NCI-H1694 treated with DMSO at 0.1 percent for 48 hours (cell line): ENCODE measurements at places on chromosomes 2 and 18.

- DNase-seq, result peak; percentile 1
These were observed 8.1 kb downstream of the SP9 start for GRCh38 chr2:174342686-174343342.

DNA sequence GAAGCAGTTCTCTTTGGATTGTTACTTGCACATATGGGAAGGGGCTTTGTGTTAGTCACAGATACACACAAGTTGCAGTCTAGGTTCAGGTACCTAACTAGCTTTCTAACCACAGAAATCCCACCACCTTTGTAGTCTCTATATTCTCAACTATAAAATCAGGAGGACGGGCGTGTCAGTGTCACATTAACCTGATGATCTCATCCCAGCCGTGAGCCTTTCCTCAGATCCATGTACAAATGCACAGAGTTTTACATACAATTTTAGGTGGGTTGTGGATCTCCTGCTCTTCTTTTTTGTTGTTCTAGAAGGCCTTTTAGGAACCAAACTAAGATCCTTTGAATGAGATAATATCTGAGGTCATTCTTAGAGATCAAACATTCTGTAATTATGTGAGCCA, 94.0 kb downstream of the ZNF532 start:
- DNase-seq, result no peak

GRCh38 chr2:234571620-234572407, 74.9 kb upstream of the ARL4C start:
- no peak for DNase-seq

DNA sequence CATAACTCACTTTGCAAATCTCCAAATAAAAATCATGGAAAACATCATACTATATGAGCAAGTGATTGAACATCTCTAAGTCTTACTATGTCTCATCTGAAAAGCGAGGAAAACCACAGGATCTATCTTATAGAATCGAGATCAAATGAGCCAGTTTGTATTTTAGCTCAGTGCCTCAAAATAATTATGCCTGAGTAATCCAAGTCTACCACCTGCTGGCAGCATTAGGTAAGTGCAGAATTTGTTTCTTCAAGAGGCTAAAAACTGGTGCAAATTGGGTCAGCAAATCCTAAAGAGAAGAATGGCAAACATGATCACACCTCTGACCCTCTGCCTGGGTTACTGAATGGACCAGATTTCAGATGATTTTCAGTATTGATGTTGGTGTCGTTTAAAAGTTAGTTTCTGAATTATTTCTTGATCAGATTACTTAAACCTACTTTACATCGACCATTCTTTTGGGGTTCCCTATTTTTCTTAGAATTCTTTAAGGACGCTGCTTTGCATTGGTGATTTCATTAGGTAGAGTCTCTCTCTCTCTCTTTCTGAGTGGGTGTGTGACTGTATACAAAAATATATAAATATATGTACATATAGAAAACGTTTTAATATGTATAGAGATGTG, 12.7 kb upstream of the FHOD3 start:
- DNase-seq, result peak; percentile 61

- DNase-seq, result no peak
These were observed 39.4 kb downstream of the OSGEPL1 start for GRCh38 chr2:189723192-189723591.

DNA sequence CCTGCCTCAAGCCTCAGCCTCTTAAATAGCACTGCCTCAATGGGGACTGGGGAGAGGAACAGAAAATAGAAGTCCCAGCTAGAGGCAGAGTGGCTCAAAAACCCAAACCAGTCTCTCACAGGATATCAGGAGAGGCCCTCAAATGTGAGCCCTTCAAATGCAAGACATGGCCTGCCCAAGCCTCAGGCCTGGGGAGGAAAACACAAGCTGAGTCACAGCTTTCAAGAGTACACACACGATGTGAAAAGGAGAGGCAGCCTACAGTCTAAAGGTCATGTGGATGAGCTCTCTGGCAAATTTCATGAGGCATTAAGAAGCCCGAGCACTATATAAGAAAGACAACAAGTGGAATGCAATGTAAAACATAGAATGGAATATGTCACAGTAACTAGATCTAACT, 316.6 kb upstream of the MEX3C start:
- no peak for DNase-seq

DNA sequence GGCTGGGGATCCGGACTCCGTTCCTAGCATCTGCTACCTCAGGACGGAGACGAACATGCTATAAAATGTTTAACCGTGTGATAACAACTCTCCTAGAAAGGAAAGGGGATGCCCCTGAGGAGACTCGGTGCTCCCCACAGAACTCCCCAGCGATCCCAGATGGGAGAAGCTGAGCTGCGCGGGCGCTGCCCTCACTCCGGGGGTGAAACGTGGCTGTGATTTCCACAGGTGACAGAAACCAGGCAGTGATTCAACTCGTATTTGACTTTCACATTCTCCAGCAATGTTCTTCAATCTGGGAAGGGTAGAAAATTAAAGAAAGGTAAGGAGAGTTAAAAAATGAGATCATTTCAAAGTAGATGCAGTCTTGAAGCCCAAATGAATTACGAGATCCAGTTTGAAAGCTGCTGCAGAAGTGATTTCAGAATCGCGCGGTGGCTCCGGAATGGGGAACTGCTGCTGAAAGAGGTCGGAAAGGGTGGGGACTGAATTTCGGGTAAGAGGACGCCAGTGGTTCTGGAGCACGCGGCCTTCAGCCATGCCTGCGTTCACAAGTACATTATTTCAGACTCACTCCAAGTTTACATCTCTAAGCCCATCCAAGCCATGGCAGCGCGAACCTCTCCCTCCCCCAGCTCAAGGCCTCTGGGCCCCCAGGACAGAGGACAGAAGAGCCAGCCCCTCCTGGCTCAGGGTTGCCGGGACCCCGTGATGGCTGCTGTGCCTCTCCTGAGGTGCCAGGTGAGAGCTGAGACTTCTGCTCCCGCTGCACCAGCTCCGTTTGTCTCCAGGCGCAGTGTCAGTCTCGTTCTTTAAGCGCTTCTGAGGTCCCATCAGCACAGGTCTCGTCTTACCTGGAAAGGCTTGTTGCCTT, 39.5 kb downstream of the ADNP2 start:
- DNase-seq, result no peak

DNA sequence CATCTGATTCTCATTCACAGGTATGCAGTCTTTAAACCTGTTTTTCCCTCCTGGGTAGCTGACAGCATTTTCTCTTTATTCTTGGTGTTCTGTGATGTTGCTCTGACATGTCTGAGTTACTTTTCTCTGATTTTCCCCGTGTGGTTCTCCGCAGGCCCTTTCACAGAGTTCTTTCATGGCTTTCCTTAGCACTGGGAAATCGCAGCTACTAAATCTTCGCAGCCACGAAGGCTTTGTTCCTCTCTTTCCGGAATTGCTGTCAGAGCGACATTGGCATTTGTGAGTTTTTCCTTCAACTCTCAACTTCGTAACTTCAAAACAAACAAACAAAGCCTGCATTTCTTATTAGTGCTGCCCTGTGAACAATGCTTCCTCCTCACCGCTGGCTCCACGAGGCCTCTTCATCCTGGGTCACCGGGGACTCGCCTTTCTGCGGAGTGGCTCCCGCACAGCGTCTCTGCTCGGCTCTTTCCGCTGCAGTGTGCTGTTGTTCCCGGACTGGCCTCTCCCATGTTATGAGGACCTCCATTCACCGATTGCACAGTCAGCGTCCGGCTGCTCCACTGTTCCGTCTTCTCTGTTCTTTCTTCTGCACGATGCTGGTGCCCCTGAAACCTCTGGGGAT, 16.1 kb downstream of the COLEC11 start:
- DNase-seq, result no peak

- no peak for DNase-seq
These were observed 91.4 kb downstream of the ACSL3 start for GRCh38 chr2:222952204-222952603.

- DNase-seq, result no peak
These were observed 109.4 kb downstream of the KCTD1 start for GRCh38 chr18:26438980-26439379.

- DNase-seq, result no peak
These were observed 15.0 kb downstream of the SMAD4 start for GRCh38 chr18:51044928-51045585.

DNA sequence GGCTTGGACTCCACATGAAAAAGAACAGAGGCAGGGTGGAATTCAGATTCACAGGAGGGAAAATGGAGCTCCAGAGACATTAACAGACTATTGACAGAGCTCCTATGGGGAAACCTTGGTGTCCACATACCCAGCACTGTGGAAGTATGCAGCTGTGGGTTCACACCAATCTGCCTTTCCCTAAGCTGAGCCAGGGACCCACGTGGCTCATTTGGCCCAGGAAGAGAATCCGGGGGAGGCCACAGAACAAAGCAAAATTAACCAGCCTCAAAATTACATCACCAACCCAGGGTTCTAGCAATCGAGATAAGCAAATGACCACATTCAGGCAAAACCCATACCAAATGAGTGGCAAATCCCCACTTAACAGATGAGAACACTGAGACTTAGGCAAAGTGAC, 105.8 kb upstream of the TWIST2 start:
- DNase-seq, result no peak

GRCh38 chr2:83860320-83860719, 598.8 kb downstream of the SUCLG1 start:
- DNase-seq, result no peak

DNA sequence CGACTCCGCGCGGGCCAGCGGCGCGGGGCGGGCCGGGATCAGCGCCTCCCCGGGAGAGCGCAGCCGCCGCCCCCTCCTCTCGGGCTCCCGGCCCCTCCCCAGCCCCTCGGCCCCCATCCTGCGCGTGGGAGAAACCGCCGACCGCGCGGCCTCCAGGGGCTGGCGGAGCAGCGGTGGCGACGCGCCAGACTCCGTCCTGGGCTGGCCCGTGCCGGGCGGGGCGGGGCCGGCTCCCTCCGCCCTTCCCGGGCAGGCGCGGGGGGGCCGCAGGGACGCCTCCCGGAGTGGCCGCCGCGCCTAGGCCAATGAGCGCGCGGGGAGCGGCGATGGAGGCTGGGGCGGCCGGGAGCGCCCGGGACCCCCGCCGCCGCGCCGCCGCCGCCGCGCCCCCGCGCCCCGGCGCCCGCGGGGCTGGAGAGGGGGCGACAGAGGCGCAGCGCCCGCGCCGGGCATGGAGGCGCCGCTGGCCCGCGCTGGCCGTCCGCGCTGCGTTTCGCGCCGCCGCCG, 49.1 kb downstream of the KCNIP3 start:
- DNase-seq, result peak; percentile 20

DNA sequence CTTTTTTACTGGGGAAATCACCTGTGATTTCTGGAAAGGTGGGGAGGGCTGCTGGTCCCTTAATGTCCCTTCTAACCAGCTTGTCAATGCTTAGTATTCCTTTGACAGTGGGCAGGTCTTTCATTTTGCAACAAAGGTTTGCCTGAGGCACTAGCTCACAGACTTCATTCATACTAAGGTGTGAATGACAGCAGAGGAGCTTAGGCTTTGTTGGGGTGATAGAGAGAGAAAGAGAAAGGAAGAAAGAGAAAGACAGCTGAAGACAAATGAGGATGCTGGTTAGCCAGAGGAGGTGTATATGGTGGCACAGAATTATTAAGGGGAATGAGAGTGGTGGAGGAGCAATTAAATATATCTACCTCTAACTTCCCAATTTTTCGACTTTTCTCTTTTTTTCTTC, 28.9 kb upstream of the GTF2A1L start:
- DNase-seq, result no peak

- no peak for DNase-seq
These were observed 46.1 kb upstream of the HPCAL1 start for GRCh38 chr2:10256515-10257031.

DNA sequence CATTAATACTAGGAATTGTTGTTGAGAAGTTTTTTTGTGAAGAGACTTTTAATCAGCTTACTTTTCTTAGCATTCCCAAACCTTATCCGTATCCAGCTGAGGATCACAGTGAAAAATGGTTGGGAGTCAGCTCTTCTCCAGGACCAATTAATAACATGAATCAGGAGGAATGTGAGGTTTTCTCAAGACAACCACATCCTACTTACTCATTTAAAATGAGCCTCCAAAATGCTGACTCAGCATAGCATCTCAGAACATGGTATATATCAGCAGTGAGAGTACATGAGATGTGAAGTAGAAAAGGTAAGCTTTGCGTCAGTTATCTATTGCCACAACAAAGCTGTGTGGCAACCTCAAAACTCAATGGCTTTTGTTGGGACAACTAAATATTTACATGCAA, 140.3 kb downstream of the NRP2 start:
- no peak for DNase-seq

DNA sequence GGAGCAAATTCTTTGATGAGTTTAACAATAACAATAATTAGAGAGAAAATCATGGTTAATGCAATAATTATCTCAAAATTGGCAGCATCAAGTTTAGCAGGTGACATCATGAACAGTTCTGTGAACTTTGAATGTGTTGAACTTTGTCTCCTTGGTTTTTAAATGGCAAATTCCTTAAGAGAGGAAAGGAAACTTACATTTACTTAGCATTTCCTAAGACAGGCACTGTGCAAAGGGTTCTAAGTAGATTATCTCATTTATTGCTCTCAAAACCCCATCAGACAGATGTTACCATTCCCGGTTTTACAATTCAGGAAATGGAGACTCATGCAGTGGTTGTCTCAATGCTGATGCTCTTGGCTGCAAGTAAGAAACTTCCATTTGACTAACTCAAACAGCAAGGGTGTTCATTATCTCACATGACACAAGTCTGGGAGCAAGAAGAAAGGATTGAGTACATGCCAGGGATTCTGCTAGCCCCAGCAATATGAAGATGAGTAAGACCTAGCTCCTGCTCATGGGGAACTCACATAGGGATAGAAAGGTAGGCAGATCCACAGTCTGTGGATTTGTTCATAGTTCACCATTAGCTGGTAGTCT, 81.3 kb upstream of the ITGA6 start:
- DNase-seq, result no peak

GRCh38 chr2:40507432-40507831, 55.5 kb upstream of the SLC8A1 start:
- DNase-seq, result no peak

DNA sequence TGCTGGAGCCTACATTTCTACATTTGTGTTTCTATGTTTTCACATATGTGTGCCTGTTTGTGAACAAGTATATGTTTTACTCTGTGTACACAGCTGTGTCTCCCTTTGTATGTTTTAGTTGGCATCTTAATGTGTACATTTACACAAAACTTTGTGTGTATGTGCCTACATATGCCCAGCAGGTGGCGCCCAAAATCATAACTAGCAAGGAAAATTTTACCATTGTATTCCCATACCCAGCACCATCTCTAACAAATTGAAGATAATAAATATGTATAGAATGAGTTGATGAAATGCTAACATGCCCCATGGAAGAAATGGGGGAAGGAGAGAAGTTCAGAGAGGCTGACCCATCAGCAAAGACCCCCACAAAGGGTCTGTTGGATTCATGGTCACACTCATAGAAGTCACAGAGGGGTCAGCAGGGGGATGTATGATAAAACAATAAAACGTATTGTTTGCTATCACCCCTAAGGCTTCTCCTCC, 48.1 kb downstream of the PKDCC start:
- peak; percentile 90 for DNase-seq

- no peak for DNase-seq
These were observed 122.4 kb upstream of the MAPRE2 start for GRCh38 chr18:34918856-34919255.

DNA sequence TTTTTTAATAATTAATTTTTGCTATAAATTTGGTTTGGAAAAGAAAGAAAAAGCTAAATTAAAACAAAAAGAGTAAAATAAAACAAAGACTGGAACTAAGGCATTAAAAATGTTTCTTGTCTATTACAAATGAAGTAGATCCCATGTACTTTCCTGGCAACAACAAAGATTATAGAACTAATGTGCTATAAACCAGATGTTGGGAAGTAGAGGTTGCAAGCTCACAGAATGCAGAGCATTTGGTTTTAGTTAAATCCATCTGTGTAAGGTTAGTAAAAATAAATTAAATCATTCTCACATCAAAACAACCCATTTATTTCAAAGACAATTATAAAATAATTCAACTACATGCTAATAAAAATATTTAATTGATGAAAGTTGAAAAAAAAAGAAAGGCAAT, 157.2 kb upstream of the ZC3H15 start:
- no peak for DNase-seq

- no peak for DNase-seq
These were observed 170.7 kb downstream of the CTIF start for GRCh38 chr18:48709371-48710062.
